Esophagus squamous epithelium (tissue), 5 donors: ENCODE measurements at places on chromosomes 6 and 20.

- peak; percentile 52 for DNase-seq
Observed at GRCh38 chr20:63835021-63835858, 4.2 kb upstream of the ZBTB46 start.

DNA sequence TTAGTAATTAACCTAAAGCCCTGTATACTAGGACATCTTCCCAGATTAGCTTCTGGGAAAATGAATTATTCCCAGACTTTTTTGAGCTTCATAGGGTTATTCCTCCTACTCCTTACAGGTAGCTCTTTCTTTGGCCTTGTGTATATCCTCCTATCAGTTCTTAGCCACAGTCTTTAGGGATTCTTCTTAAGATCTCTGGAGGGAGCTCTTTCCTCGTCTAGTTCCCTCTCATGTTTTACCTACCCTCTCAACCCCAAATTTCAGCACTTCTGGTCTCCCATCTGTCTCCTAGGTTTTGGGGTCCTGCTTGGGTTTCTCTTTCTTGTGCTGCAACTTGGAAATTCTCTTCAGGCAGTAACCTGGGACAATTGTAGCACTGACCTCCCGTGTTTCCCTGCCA lies 46.4 kb upstream of the SLC35B3 start:
- DNase-seq: no peak

DNA sequence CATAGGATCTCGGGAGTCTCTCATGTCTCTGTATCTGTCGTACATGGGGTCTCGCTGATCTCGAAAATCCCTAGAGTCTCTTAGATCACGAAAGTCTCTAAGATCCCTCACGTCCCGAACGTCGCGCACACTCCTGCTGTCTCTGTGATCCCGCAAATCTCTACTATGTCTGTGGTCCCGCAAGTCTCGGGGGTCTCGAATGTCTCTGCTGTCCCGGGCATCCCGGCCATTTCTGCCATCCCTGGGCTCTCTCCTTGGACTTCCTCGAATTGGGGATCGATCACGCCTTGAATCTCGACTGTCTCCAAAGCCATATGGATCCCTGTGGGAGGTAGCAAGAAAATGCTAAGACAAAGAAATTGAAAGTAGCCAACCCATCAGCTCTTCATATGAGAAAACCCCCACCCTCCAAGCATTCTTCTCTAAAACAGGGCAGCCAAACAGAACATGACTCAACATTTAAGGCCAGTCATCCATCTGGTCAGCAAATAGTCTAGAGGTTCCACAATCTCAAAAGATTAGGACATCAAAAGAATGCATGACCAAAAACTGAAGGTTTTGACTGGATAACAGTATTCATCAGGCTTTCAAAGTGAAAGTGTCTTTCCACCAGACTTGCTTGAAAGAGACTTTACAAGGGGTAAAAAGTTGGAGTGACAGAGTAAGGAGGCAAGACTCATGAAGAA lies 19.4 kb downstream of the NCOA5 start:
- DNase-seq: no peak

- no peak for DNase-seq
Observed at GRCh38 chr20:13397300-13397724, 176.2 kb downstream of the ISM1 start.

GRCh38 chr20:36311141-36311853 lies 5.2 kb downstream of the DLGAP4 start:
- DNase-seq: no peak

GRCh38 chr6:16950825-16951495 lies 150.9 kb upstream of the STMND1 start:
- no peak for DNase-seq
